ENCODE measurements at places on chromosomes 3 and 15.

- no peak for DNase-seq
Observed at GRCh38 chr3:110625201-110625747, 446.3 kb upstream of the NECTIN3 start.

- DNase-seq = no peak
Observed at GRCh38 chr3:22939349-22939748, 263.8 kb upstream of the UBE2E2 start.

DNA sequence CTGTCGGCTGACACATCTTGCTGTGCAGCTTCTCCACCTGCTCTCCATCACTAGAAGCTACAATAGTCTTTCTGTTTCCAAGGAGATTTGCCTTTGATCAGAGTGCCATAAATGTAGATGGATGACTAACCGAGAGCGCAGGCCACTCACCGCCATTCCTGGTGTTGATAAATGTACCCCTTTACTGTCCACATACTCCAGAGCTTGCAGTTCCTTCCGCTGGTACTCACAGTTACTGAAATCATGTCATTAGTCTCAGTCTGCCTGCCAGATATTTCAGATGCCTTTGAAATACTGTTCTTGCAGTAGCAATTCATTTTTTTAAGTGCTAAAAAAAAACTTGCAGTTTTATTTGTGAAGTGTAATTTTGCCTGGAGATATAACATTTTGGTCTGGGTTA lies 72.3 kb downstream of the BLM start:
- no peak for DNase-seq

DNA sequence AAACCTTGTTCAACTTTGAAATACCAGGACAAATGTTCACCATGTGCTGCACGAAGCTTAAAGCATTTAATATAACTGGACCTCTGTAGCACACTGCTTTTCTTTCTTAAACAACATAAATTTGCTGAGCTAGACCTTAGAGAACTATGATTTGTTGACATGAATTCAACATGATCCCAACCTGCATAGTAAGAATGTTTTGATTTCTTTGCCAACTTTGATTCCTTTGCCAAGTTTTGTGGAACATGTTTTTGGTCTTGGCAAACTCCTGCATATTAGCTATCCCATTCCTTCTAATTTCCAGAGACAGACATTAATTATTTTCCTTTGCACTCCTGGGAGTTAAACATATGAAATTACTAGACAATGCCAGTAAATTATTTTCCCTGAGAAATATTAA lies 197.2 kb upstream of the RBMS3 start:
- DNase-seq = no peak

- no peak for DNase-seq
Observed at GRCh38 chr15:80072285-80072994, 13.0 kb downstream of the ZFAND6 start.

DNA sequence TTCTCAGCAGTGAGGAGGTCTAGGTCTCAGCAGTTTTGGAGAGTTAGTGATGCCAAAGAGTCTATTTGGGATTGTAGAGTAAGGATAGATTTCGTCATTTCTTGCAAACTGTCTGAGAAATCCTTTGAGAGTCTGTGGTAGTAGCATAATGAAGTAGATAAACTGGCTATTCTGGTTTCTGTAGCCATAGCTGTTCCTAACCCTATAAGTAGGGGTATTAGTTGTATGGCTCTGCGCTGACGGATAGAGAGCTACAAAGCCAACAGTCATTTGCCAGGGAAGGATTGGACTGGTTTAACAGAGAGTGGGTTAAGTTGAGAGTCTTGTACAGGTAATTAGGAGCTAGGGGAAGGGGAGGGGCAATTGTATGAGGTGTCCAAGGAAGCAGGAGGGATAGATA lies 50.6 kb downstream of the KLHDC8B start:
- DNase-seq = no peak

GRCh38 chr3:160319322-160319721 lies 79.7 kb downstream of the IFT80 start:
- DNase-seq = no peak

GRCh38 chr3:123351501-123351900 lies 97.4 kb downstream of the ADCY5 start:
- no peak for DNase-seq

DNA sequence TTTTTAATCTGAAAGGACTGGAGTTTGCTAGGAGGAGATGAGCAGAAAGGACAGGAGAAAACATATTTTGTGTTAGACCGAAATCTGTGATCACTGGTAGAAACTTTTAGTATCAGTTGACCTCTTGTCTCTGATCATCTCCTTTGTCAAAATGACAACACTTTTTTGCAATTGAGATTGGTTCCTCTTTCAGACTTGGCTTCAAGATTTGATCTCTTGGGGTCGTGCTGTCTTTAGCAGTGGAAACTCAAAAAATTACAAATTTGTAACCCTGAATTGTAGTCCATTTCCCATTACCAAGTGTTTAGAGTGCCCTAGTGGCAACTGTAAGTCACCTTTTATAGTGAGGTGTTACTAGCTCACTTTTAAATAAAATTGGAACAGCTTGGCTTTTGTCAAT lies 107.4 kb downstream of the KLHL25 start:
- no peak for DNase-seq

DNA sequence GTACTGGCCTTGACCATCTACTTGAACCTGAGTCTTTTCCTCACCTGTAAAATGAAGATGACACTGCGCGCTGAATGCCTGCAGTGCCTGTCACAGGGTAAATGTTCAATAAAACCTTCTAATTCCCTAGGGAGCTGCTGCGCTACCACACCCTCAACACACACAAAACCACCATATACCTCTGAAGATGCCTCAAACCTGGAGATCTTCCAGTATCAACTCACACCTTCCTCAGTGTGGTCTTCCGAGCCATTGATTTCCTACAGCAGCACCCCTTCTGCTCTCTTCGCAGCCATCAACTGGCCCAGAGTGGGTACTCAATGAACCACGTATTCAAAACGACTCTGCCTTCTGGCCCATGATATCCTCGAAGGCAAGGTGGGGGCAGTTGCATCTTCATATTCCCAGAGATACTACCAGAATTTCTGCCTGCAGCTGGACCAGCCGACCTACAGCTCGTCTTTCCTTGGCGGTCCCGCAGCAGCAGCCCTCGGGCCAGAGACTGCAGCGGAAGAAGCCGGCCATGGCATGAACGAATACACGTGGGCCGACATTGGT lies 695 bp downstream of the RPL32 start:
- no peak for DNase-seq

DNA sequence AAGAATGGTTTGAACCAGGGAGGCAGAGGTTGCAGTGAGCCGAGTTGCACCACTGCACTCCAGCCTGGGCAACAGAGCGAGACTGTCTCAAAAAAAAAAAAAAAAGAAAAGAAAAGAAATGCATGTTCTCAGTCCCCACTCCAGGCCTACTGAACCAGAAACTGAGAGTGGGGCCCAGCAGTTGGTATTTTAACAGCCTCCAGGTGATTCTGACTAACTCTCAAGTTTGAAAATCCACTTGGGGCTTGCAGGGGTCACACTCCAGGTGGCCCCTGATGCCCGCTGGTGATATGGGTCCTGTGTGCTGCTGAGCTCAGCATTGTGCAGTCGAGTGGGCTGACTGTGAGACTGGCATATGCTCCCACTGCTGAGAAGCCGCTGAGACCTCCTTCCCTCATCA lies 133.7 kb upstream of the C2CD4B start:
- DNase-seq = no peak

GRCh38 chr3:10928407-10928960 lies 64.1 kb upstream of the SLC6A1 start:
- DNase-seq = no peak

- DNase-seq = no peak
Observed at GRCh38 chr3:150899141-150899540, 6.1 kb downstream of the MINDY4B start.

DNA sequence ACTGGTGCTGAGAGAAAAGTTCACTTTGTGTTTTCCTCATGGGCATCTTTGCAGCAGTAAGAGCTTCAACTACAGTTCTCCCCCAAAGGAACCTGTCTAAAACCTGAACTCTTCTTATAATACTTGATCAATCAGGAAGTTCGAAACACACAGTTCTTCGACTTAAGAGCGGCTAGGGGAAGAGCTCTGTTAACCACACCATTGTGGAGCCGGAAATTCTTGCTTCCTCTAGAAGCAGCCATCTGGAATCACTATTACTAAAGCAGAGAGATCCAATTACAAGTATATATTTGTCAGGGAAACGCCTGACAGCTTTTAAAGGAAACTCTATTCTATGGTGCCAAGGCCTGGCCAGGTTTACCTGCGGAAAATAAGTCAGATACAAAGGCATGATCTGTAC lies 337.3 kb upstream of the CBLB start:
- DNase-seq = peak; percentile 38

GRCh38 chr15:45441686-45442085 lies 63.3 kb upstream of the GATM start:
- DNase-seq = no peak

DNA sequence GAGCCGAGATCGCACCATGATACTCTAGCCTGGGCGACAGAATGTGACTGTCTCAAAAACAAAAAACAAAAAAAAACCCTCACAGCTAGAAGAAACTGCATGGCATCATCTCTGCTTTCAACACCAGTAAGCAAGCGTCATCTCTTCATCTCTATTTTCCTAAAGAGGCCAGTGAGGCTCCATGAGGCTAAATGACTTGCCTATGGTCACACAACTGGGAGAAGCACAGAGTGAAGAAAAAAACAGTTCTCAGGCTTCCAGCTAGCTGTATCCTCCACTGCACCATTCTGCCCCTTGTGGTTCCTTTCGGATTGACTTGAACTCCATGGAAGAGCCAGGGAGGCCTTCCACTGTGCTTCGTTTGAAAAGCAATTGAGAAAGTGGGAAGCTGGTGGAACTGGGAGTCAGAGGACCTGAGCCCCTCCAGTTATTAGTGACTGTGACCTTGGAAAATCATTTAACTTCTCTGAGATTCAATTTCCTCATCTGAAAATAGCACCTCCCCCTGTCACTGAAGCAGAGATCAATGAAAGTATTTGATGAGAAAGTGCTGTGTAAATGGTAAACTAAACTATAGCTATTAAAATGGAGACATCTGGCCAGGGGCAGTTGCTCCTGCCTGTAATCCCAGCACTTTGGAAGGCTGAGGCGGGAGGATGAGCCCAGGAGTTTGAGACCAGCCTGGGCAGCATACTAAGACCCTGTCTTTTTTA lies 32.1 kb upstream of the DENND4A start:
- DNase-seq = peak; percentile 42

DNA sequence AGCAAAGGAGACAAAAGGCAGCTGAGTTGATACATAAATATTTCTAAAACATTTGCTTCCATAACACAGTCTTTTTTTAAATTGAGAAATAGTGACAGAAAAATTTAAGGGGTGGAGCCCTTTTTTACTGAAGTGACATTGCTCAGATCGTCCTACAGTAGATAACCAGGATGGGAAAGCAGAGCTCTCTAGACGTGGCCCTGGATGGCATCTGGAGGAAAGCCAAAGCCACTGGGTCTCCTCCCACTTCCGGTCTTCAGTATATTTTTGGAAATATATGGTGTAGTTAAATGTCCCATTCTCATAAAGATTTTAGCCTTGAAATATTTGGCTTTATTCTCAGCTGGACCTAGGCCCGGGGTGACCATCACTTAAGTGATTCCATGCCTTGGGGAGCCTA lies 326.1 kb downstream of the ZNF621 start:
- DNase-seq = no peak

DNA sequence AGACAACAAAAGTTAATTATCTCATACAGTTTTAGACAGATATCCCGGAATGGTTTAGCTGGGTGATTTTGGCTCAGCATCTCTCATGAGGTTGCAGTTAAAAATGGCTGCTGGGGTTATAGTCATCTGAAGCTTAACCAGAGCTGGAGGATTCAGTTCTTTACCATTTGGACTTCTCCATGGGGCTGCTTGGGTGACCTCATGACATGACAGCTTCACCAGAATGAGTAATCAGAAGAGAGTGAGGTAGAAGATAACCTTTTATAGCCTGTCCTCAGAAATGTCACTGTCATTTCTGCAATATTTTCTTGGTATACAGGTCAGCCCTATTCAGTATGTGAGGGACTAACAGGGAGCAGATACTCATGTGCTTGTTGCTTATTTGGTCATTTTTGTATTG lies 30.9 kb downstream of the TFG start:
- DNase-seq = no peak

DNA sequence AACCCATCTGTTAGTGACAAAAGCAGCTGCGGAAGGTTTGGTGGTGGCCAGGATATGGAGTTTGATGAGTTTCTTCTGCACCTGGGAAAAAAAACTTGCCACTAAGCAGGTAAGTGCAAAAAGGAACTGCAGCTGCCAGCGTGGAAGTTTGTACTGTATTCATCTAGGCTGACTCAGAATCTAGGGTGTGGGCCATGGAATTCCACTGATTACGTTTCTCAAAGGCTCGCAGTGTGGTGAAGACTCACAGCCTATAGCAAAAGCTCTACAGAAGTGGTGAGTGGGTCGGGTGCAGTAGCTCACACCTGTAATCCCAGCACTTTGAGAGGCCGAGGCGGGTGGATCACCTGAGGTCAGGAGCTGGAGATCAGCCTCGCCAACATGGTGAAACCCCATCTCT lies 334.6 kb upstream of the GRM7 start:
- no peak for DNase-seq

- DNase-seq = no peak
Observed at GRCh38 chr3:71010726-71011455, 572.6 kb downstream of the FOXP1 start.

DNA sequence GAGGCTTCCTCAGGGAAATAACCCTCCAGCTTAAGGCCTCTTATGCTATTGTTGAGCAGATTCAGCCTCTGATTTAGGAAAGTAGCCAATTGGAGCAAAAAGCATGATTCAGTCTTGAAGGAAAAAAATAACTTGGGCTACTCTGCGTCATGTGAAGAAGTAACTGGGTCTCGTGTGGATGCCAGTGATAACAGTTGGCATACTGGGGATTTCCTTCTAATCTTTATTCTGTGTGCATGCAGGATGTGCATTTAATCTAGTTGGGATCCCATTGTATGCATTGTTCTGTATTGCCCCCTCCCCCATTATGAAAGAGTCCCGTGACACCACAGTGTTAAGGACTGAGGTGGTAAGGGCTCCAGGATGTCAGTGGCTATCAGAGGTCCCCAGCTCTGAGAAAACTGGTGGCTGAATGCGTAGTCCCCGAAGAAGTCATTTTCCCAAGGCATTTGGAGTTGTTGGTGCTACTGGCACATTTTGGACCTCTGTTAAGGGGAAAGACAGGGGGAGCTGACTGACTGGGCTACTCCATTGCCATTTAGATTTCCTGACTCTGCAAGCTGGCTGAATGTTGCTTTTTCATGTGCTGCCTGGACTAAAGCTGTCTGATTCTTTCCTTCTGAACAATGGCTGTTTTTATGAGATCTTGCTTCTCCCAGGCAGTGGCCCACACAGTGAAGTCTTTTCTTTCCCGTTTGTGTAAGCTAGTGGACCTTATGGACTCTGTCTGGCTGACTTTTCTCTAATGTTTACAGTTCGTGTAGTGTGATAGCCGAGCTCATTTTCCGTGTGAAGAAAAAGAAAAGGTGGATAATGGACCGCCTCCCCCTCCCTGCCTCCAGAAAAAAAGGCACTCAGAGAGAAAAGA lies 38.4 kb upstream of the TRAK1 start:
- DNase-seq = no peak
